ENCODE measurements at places on chromosomes 7 and 10.
A peak's percentile ranks its signal among the peaks of the same experiment; 100 is the strongest.

- DNase-seq: no peak
These were observed 187.3 kb downstream of the DPY19L1 start for GRCh38 chr7:34849986-34850385.

DNA sequence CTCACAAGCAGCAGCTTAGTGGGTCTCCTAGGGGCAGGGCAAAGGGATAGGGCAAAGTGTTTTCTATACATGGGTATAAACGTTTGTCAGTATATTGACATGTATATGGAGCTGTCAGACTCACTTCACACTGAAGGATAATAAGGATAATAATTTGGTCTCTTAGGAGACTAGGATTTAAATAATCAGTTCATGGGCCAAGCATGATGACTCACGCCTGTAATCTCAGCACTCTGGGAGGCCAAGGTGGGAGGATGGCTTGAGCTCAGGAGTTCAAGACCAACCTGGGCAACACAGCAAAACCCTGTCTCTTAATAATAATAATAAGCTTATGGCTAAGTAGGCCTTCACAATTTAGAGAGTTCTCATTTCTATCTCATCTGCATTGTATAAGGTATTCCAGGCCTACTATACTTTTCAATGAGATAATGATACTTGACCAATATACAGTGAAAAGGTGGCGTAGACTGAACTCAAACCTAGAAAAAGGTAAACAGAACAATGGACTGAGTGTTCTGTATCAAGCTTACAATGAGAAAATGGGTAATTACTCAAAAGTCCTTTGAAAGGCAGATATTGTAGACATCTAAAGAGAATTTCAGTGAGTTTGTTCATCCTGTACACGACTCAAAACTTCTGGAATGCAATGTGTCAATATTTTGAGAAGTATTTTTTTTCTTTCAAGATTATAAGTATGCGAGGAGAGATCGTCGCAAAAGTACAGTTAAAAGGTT is 7.0 kb downstream of the GSAP start:
- peak; percentile 32 for DNase-seq

DNA sequence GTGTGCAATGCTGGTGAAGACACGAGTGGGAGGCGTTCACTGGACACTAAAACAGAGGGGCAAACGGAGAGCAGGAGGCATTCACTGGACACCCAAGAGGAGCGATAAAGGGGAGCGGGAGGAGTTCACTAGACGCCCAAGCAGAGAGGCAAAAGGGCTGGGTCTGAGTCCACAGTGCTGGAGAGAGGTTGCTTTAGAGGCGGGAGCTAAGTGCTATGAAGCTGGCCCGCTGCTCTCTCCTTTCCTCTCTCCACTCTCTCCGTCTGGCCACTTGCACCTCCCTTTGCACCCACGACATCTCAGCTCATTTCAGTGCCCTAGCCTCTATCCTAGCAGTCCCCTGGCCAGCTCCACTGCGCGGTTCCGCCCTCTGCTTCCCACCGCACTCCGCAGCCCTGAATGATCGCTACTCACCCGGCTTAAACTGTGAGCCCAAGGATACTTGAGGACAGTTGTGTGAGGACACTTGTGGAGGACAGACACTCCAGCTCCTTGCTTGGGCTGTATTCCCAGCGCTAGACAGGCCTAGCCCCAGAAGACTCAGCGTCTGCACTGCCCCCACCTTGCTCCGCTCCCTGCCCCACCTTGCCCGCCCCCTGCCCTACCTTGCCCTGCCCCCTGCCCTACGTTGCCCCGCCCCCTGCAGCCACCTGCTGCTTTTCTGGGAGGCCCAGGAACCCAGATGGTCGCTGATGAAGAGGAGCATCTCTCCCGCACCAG is 78.8 kb upstream of the CPXM2 start:
- DNase-seq: no peak

GRCh38 chr10:133438711-133439273 is 14.4 kb upstream of the SPRN start:
- peak; percentile 55 for DNase-seq

GRCh38 chr7:26533217-26533616 is 241.6 kb downstream of the SNX10 start:
- DNase-seq: no peak

DNA sequence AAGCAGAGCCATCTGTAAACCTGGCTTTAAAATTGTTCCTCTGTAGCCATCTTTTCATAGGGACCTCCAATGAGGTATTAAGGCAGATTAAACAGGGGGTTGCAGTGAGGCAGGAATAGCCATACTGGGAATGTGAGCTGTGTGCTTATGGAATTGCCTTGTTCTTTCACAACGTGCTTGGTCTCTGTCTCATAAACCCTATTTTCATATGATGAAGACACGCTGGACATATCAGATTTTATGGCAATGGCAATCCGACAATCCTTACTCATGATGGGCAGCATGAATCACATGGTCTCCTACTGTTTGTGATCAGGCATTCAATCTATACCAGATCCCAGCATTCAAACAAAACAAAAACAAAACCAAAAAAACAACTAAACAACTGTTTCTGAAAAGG is 418.9 kb upstream of the NRP1 start:
- DNase-seq: no peak
